Activated T-cell treated with anti-CD3 and anti-CD28 coated beads, Interleukin-2, amount 50 U/mL, for 72 hours (primary cell): ENCODE measurements at places on chromosomes 13 and 19. TPM values are rescaled to one million over a fixed set of nuclear protein-coding genes. Genes with fewer than 3 reads are reported as not detected.

The SIAH3 gene
- total RNA-seq, result 0.25 TPM

The FBXO27 gene
- total RNA-seq, result 3.7 TPM

The ZNF772 gene
- 7.7 TPM for total RNA-seq

The COX7A1 gene
- not detected for total RNA-seq

The ZNF829 gene
- 7.4 TPM for total RNA-seq

The ERICH6B gene
- total RNA-seq, result not detected

The SMIM44 gene
- total RNA-seq, result not detected

The PSG1 gene
- not detected for total RNA-seq

The ZNF225 gene
- 1.9 TPM for total RNA-seq

The AP1M2 gene
- total RNA-seq, result not detected

The APOE gene
- 2.1 TPM for total RNA-seq

The SMAD9 gene
- not detected for total RNA-seq

The RNF113B gene
- total RNA-seq, result not detected

The SLITRK5 gene
- not detected for total RNA-seq

The TMEM255B gene
- total RNA-seq, result 1.2 TPM

The CRLF1 gene
- total RNA-seq, result not detected

The ICAM5 gene
- 3.8 TPM for total RNA-seq

The MED29 gene
- 26.4 TPM for total RNA-seq

The LILRB3 gene
- total RNA-seq, result 0.31 TPM

The KLHL1 gene
- total RNA-seq, result not detected

The SPTBN4 gene
- total RNA-seq, result 2.2 TPM

The LHB gene
- total RNA-seq, result not detected

The COX6B2 gene
- 3.1 TPM for total RNA-seq

The MAMSTR gene
- 0.69 TPM for total RNA-seq

The UBAC2 gene
- 80.3 TPM for total RNA-seq

The CD33 gene
- total RNA-seq, result 1.7 TPM

The SIGLEC8 gene
- not detected for total RNA-seq

The ZNF324 gene
- 8.4 TPM for total RNA-seq

The ZNF547 gene
- total RNA-seq, result 4.5 TPM

The SIPA1L3 gene
- 12.8 TPM for total RNA-seq

The AZU1 gene
- not detected for total RNA-seq

The SLITRK6 gene
- not detected for total RNA-seq

The PODNL1 gene
- total RNA-seq, result not detected

The C19orf85 gene
- total RNA-seq, result not detected

The PCDH9 gene
- total RNA-seq, result 0.34 TPM

The WDR87 gene
- not detected for total RNA-seq

The ADAT3 gene
- 4.5 TPM for total RNA-seq

The TEAD2 gene
- total RNA-seq, result not detected

The FAM124A gene
- total RNA-seq, result 0.19 TPM

The CLDN10 gene
- total RNA-seq, result not detected

The FBXO46 gene
- total RNA-seq, result 38.4 TPM
